ENCODE measurements at places on chromosomes 5 and 9.

DNA sequence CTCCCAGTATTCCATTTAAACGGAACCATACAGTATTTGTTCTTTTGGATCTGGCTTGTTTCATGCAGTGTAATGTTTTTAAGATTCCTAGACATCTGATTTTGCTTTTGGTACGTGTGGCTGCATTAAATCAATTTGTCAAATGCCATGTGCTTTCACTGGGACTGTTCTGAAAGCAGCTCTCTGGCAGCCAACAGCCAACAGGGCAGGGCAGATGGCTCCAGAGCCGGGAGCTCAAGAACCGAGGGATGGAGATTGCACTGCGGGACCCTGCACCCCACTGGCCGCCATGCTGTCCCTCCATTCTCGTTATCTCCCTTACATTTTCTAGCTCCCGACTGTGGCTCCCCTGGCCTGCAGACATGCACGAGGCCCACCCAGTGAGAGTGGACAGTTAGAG lies 33.4 kb upstream of the AIF1L start:
- DNase-seq = no peak

- DNase-seq = no peak
Observed at GRCh38 chr5:60023255-60023654, 129.7 kb upstream of the PDE4D start.

DNA sequence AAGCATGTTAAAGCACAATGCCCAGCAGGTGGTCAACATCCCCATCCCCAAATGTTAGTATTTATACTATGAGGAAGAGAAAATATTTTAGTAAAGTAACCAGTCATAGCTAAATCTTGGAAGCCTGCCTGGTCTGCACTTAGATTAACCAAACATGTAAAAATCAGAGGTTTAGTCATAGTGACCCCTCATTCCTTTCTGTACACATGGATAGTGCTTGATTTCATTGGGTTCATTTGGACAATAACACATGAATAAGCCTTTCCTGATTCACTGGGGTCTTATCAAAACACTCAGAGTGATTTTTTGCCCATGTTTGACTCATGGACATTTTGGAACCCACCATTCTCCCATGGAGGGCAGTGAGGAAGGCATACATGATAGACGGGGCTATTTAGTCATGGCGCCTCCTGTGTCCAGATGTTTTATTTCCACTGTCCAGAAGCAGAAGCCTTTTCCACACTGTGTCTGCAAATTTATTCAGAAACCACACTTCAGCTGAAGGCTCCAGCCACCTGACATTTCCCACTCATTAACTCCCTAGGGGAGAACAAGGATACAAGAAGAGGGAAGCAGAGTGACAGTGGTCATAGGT lies 32.5 kb downstream of the OR1J1 start:
- DNase-seq = no peak

DNA sequence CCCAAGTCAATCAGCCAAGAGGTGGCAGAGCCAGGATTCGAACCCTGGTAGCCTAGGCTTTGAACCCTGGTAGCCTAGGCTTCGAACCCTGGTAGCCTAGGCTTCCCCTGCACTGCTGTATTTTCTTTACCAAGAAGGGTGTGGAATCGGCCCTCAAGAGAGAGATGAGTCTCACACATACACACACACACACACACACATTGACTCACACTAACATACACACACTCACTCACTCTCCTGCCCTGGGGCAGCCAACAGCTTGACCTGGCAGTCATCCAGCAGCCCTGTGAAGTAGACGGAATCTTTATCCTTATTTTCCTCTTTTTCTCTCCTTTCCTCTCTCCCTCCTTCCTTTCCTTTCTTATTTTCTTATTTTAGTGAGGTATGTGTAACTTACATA lies 55.4 kb upstream of the RPL26L1 start:
- DNase-seq = no peak

Measured in NCI-H1092 (cell line).